ENCODE measurements at places on chromosomes 1 and 21. TPM values are rescaled to one million over a fixed set of nuclear protein-coding genes. Genes with fewer than 3 reads are reported as not detected.

AADACL4 gene
- not detected for total RNA-seq

SMCP gene
- not detected for total RNA-seq

KIF21B gene
- total RNA-seq, result 101 TPM

RNU11 gene
- total RNA-seq, result not detected

RAB7B gene
- not detected for total RNA-seq

CLDN14 gene
- not detected for total RNA-seq

CHI3L1 gene
- not detected for total RNA-seq

AGT gene
- total RNA-seq, result not detected

S100B gene
- not detected for total RNA-seq

SYT2 gene
- total RNA-seq, result not detected

CHAF1B gene
- 26.0 TPM for total RNA-seq

SLC45A3 gene
- total RNA-seq, result 0.70 TPM

S100A5 gene
- total RNA-seq, result 2.8 TPM

CYP2J2 gene
- 0.76 TPM for total RNA-seq

SAMSN1 gene
- 65.4 TPM for total RNA-seq

PDPN gene
- not detected for total RNA-seq

AMY2A gene
- not detected for total RNA-seq

PDZK1IP1 gene
- not detected for total RNA-seq

AMPD1 gene
- not detected for total RNA-seq

VSIG8 gene
- not detected for total RNA-seq

DMBX1 gene
- 0.37 TPM for total RNA-seq

BTBD8 gene
- 3.1 TPM for total RNA-seq

CAMK1G gene
- 0.63 TPM for total RNA-seq

TRIM58 gene
- total RNA-seq, result 0.21 TPM

GBP2 gene
- total RNA-seq, result 356 TPM

CLCA1 gene
- not detected for total RNA-seq

FAM177B gene
- total RNA-seq, result not detected

BRINP2 gene
- not detected for total RNA-seq

OR2T29 gene
- total RNA-seq, result not detected

LAPTM5 gene
- 281 TPM for total RNA-seq

IL24 gene
- total RNA-seq, result 3.9 TPM

MIXL1 gene
- not detected for total RNA-seq

LCA5L gene
- total RNA-seq, result not detected

HPDL gene
- total RNA-seq, result 4.5 TPM

FOXO6 gene
- total RNA-seq, result 0.21 TPM

TENT5C gene
- 22.5 TPM for total RNA-seq

KLHDC8A gene
- total RNA-seq, result not detected

PRKAB2 gene
- total RNA-seq, result 11.3 TPM

KLHL17 gene
- 12.7 TPM for total RNA-seq

SH2D2A gene
- total RNA-seq, result 246 TPM

OR14C36 gene
- total RNA-seq, result not detected

SELENBP1 gene
- total RNA-seq, result not detected

FAM110D gene
- not detected for total RNA-seq

ELF3 gene
- total RNA-seq, result 0.76 TPM

CD5L gene
- not detected for total RNA-seq

HRNR gene
- not detected for total RNA-seq

OR14K1 gene
- total RNA-seq, result not detected

CD52 gene
- 213 TPM for total RNA-seq

Data from activated T-cell treated with anti-CD3 and anti-CD28 coated beads, Interleukin-2, amount 50 U/mL, for 72 hours (primary cell).